ENCODE measurements at places on chromosomes 6 and 20.

GRCh38 chr6:45563041-45563440 is 185.3 kb upstream of the SUPT3H start:
- no peak for DNase-seq

GRCh38 chr6:96657344-96657743 is 94.4 kb downstream of the FHL5 start:
- no peak for DNase-seq

DNA sequence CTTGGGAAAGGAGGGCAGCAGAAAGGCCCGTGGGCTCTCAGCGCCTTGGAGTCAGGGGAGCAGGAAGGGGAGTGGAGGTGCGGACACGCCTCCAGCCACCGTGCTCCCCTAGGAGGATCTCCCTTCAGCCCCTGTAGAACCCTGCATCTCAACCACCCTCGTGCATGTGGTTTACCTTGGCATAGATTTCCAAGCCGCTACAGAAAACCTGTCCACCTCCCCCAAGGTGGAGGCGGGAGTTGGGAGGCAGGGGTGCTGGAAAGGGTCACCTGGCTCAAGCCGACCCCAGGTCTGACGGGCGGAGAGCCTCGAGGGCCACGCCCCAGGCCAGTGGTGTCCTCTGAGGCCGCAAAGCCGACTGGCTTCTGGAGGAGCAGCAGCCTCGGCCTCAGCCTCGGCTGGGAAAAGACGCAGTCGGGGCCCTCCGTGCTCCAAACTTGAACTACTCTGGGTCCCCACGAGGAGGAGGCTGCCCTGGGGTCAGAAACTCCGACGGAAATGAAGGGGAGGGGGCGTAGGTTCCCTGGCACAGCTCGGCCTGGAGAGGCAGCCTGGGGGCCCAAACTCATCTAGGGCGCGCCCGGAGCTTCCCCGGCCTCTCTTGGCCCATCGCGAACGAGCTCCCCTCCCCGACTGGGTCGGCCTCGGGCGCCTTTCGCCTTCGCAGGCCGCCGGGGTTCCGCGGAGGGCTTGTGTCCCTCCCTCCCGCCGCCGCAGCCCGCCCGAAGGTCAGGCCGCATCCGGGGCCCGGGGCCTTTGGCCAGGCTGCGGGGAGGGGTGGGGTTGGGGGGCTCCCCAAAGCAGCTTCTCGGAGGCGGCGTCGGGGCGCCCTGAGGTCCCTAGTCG is 6.3 kb upstream of the FOXF2 start:
- no peak for DNase-seq

DNA sequence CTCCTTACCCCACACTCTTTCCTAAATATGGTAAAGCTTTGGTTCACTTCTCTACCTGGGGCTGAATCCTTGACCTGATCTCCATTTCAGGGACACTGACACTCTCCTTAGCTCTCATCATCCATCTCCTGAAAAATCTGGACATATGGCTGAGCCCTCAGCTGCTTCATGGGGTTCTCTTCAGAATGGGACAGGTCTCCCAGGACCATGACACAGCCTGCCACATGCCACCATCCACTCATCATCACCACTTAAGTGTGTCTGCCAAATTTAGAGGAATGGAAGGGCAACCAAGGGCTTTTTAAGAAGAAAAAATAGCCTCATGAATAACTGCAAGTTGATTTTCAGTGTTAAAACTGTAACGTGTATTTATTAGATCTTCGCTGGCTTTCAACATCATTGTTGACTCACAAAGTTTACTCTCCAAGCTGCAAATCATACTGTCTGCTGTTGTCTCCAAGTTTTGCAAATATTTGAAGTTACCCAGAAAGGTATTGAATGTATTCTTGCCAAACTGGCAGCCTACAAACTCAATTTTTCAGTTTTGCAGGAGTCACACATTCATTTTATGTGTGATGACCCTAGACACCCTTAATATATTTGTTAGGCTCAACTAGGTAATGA is 41.1 kb downstream of the HS3ST5 start:
- DNase-seq: no peak
